ENCODE measurements at places on chromosomes 1 and 21.

- no peak for DNase-seq
Observed at GRCh38 chr1:96999191-96999590, 277.6 kb downstream of the PTBP2 start.

DNA sequence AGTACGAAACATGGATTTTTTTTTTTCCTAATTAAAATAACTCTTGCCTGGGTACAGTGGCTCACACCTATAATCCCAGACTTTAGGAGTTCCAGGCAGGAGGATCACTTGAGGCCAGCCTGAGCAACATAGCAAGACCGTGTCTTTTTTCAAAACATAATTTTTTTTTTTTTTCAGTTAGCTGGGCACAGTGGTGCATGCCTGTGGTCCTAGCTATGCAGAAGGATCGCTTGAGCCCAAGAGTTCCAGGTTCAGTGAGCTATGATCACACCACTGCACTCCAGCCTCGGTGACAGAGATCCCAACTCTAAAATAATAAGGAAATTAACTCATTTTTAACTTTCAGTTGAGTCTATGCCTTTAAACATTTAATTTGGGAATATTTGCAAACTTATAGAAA, 170.1 kb downstream of the NEK7 start:
- DNase-seq: no peak

DNA sequence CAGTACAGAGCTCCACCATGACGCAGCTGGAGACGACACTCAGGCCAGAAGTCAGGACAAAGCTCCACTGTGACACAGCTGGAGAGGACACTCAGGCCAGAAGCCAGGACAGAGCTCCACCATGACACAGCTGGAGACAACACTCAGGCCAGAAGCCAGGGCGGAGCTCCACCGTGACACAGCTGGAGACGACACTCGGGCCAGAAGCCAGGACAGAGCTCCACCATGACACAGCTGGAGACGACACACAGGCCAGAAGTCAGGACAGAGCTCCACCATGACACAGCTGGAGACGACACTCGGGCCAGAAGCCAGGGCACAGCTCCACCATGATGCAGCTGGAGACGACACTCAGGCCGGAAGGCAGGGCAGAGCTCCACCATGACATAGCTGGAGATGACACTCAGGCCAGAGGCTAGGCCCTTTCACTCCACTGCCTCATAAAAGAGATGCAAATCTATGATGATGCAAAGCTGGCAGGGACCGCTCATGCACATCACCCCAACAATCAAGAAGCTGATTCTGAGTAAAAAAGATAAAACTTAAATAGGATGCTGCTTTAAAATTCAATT, 13.6 kb upstream of the OR2B11 start:
- no peak for DNase-seq

GRCh38 chr1:98203466-98203865, 282.6 kb upstream of the DPYD start:
- no peak for DNase-seq

DNA sequence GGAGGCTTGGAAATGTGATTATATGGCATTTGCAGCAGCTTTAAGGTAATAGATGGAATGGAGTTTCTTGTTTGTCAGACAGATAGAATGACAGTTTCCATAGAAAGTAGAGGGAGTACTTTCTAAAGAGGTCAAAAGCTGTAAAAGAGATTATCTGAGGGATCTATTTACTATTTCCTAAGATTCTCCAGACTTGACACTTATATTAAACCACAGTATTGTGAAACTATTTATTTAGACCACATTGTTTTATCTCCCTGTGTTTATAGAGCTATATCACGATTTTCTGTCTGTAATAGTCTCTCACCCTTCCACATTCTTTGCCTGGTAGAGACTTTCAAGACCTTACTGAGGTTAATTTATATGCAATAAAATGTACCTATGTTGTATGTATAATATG, 66.7 kb downstream of the MAN1A2 start:
- DNase-seq: no peak

Measured in NCI-H187 treated with DMSO at 0.1 percent for 48 hours (cell line).